H9 (cell line): ENCODE measurements at places on chromosomes 2 and 18. TPM values are rescaled to one million over a fixed set of nuclear protein-coding genes. Genes with fewer than 3 reads are reported as not detected.
A peak's percentile ranks its signal among the peaks of the same experiment; 100 is the strongest.

GRCh38 chr2:228048838-228049490, 132.5 kb downstream of the SPHKAP start:
- DNase-seq: peak; percentile 49
- no peaks in the 10 kb centered on the region for H3K36me3 ChIP-seq
- no peak overlapping the region for H3K4me3 ChIP-seq

DNA sequence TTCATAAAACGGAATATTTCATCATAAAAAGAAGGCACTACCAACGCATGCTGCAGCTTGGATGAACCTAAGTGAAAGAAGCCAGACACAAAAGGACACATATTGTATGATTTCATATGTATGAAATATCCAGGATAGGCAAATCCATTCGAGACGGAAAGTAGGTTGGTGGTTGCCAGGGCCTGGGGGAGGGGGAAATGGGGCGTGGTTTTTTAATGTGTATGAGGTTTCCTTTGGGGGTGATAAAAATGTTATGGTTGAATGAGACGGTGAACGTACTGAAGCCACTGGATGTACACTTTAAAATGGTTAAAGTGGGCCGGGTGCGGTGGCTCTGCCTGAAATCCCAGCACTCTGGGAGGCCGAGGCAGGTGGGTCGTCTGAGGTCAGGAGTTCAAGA, 20.0 kb upstream of the SPATA3 start:
- H3K4me3 ChIP-seq: no peak overlapping the region
- H3K36me3 ChIP-seq: peaks cover 10% of the 10 kb centered on the region
- no peak for DNase-seq
- no peaks in the 10 kb centered on the region for H3K4me1 ChIP-seq

GRCh38 chr18:24270358-24270936, 127.2 kb downstream of the OSBPL1A start:
- H3K4me3 ChIP-seq: peak overlapping the region; percentile 88
- no peak for DNase-seq
- no peak overlapping the region for H3K27ac ChIP-seq
- peaks cover 3% of the 10 kb centered on the region; the same call in 1 of the 3 replicates for H3K36me3 ChIP-seq
- H3K27me3 ChIP-seq: no peaks in the 10 kb centered on the region

- no peak overlapping the region for H3K4me3 ChIP-seq
- H3K4me1 ChIP-seq: peaks cover 5% of the 10 kb centered on the region; the same call in 1 of the 2 replicates
- no peak overlapping the region for H3K27ac ChIP-seq
- H3K36me3 ChIP-seq: peaks cover 8% of the 10 kb centered on the region; the same call in 1 of the 2 replicates
- H3K27me3 ChIP-seq: no peaks in the 10 kb centered on the region
Observed at GRCh38 chr2:239363946-239364637, 36.7 kb downstream of the HDAC4 start.

- no peak overlapping the region for H3K27ac ChIP-seq
- no peak overlapping the region for H3K4me3 ChIP-seq
- H3K36me3 ChIP-seq: 0 out of 2 replicates have a peak, but pooled peaks cover 8% of the 10 kb centered on the region
- H3K4me1 ChIP-seq: no peaks in the 10 kb centered on the region
Observed at GRCh38 chr2:152242787-152243472, 67.4 kb upstream of the STAM2 start.

DNA sequence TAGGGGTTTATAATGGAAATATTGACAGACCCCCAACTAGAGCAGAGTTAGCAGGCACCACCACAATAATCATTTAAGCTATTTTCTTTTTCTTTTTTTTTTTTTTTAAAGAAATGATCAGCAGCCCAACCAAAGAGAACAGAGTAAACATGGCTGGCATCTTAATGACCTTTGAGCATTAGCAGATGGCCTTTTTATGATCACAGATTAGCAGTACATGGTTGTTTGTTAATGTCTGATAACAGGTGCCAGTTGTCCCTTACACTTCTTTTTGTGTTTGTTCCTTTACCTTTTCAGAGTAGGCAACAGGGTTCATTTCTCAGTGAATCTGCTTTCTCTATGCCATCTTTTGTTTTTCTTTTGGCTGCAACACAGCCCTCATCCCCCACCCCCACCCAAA, 747.0 kb downstream of the BCL11A start:
- DNase-seq: no peak
- H3K27me3 ChIP-seq: no peaks in the 10 kb centered on the region
- H3K4me3 ChIP-seq: no peak overlapping the region
- H3K36me3 ChIP-seq: no peaks in the 10 kb centered on the region

DNA sequence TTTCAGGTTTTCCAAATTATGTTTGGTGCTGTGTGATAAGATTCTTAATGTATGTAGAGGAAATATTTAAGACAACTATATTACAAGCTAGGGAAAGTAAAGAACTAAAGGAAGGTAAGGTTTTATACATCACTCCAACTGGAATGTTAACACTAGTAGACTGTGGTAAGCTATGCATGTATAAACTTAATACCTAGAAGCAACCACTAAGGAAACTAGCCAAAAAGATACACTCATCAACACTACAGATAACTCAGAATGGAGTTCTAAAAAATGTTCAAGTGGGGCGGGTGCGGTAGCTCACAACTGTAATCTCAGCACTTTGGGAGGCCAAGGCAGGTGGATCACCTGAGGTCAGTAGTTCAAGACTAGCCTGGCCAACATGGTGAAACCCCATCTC, 37.8 kb upstream of the MALL start:
- no peaks in the 10 kb centered on the region for H3K27me3 ChIP-seq
- DNase-seq: no peak
- no peak overlapping the region for H3K27ac ChIP-seq
- peaks cover 31% of the 10 kb centered on the region for H3K36me3 ChIP-seq
- H3K4me3 ChIP-seq: no peak overlapping the region
- H3K4me1 ChIP-seq: no peaks in the 10 kb centered on the region

- DNase-seq: no peak
- H3K4me3 ChIP-seq: no peak overlapping the region
- H3K27me3 ChIP-seq: peaks cover 2% of the 10 kb centered on the region; the same call in 1 of the 2 replicates
- peaks cover 3% of the 10 kb centered on the region; the same call in 1 of the 2 replicates for H3K4me1 ChIP-seq
Observed at GRCh38 chr2:206988884-206989283, 49.6 kb downstream of the CPO start.

The LOXHD1 gene
- total RNA-seq: 0.07 and 0.11 TPM in 2 replicates

GRCh38 chr2:240579771-240580614, 6.5 kb upstream of the CAPN10 start:
- H3K27ac ChIP-seq: no peak overlapping the region
- peaks cover 3% of the 10 kb centered on the region for H3K4me1 ChIP-seq
- no peaks in the 10 kb centered on the region for H3K27me3 ChIP-seq

The IL36B gene
- total RNA-seq: not detected in 2 replicates

The PROKR1 gene
- total RNA-seq: 1.5 TPM in 2 replicates

The CREG2 gene
- 0.77 and 1.2 TPM in 2 replicates for total RNA-seq

The ANKRD62 gene
- total RNA-seq: not detected in 2 replicates

The CAPN14 gene
- total RNA-seq: 0.07 and 0.09 TPM in 2 replicates

The CDKL4 gene
- total RNA-seq: not detected in 2 replicates

GRCh38 chr2:28102455-28102874, 211.9 kb downstream of the BABAM2 start:
- no peaks in the 10 kb centered on the region; the same call in 1 of the 2 replicates for H3K27me3 ChIP-seq
- H3K36me3 ChIP-seq: no peaks in the 10 kb centered on the region
- no peak for DNase-seq
- no peak overlapping the region for H3K27ac ChIP-seq
- no peak overlapping the region for H3K4me3 ChIP-seq
- no peaks in the 10 kb centered on the region for H3K4me1 ChIP-seq

The SERPINB11 gene
- not detected in 2 replicates for total RNA-seq

DNA sequence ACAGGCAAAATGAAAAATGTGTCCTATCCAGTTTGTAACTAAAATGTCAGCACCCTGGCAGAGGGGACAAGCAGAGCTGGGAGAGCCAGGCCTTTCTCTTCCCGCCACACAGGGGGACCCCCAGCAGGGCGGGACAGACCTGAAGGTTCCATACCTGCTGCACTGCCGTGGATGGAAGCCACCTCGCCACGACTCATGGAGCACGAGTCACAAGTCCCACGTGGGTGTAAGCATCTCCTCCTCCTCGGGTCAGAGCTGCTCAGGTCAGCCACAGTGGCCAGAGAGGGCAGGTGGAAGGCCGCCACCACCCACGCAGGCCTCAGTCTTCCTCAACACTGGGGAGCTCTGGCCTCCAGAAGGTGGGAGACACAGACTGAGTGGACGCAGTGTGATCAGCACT, 21.0 kb downstream of the C1QL2 start:
- DNase-seq: no peak
- no peak overlapping the region for H3K27ac ChIP-seq
- H3K4me1 ChIP-seq: peaks cover 3% of the 10 kb centered on the region; the same call in 1 of the 2 replicates
- no peaks in the 10 kb centered on the region for H3K36me3 ChIP-seq
- H3K27me3 ChIP-seq: no peaks in the 10 kb centered on the region

The RFX8 gene
- total RNA-seq: 0.22 and 0.57 TPM in 2 replicates

The LOXL3 gene
- 29.0 and 29.8 TPM in 2 replicates for total RNA-seq

The MC5R gene
- not detected in 2 replicates for total RNA-seq

GRCh38 chr2:107808959-107809358, 17.7 kb upstream of the RGPD4 start:
- no peaks in the 10 kb centered on the region for H3K36me3 ChIP-seq
- no peak for DNase-seq
- no peak overlapping the region for H3K4me3 ChIP-seq
- no peak overlapping the region for H3K27ac ChIP-seq

DNA sequence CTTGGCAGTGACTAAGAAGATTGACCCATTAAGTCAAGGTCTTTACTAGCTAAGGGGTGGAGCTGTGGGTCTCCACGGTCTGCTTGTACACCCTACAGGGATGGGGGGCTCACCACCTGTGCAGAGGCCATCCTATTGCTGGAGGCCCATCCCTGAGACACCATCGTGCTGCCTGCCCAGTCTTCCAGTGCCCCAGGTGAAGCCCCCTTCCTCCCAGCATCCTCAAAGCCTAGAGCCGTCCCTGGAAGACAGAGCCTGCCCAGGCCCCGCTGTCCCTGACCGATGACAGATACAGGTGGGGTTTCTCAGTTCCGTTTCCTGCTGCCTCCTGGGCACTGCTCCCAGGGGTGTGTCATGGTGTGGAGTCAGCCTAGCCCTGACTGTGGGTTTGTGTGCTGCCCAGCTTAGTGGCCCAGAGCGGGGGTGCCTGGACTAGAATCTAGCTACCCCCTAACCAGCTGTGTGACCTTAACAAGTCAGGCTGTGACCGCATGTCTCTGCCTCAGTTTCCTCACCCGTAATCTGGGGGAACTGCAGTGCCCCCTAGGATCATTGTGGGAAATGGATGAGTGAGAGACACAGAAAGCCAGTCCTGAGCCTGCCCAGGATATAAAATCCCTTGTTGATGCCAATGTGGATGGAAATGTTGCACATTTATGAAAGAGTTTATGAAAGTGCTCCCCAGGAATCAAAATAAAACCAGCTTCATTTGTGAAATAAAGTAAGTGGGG, 2.0 kb downstream of the OTOS start:
- H3K36me3 ChIP-seq: peaks cover 6% of the 10 kb centered on the region
- DNase-seq: peak; percentile 20
- H3K27ac ChIP-seq: no peak overlapping the region
- peak overlapping the region; percentile 60; the same call in 2 of the 3 replicates for H3K4me3 ChIP-seq

The CCBE1 gene
- total RNA-seq: 0.39 and 0.46 TPM in 2 replicates

The ASB18 gene
- total RNA-seq: not detected in 2 replicates

DNA sequence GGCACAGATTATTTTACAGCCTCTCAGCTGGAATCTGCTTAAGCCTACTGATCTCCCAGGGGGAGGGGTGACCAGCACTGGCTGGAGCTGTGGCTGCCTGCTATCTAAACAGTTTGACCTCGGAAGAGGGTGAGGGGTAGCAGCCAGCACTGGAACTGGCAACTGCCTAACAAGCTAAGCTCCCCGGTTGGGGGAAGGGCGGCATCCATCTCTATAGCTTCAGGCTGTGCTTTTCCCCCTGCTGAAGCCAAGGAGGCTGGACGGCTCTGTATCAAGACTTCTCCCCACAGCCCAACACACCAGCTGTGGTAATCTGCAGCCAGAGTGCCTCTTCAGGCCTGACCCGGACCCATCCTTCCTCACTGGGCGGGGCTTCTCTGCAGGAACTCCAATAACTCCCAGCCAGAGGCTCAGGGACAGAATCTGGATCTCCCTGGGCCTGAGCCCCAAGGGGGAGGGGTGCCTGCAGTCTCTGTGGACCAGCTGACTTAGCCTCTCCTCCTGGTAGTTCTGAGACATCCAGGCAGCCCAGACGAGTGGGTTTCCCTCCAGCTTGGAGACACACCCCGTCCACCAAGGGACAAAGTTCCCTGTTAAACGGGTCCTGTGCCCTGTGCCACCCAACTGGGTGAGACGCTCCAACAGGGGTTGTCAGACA, 560.2 kb downstream of the LRP1B start:
- no peak overlapping the region for H3K27ac ChIP-seq
- 0 out of 2 replicates have a peak, but pooled peaks cover 3% of the 10 kb centered on the region for H3K36me3 ChIP-seq
- H3K4me1 ChIP-seq: no peaks in the 10 kb centered on the region; the same call in 1 of the 2 replicates
- no peak overlapping the region for H3K4me3 ChIP-seq
- peak; percentile 41 for DNase-seq
- no peaks in the 10 kb centered on the region for H3K27me3 ChIP-seq

The FAP gene
- total RNA-seq: not detected in 2 replicates
